ENCODE measurements at places on chromosomes 2 and 18. TPM values are rescaled to one million over a fixed set of nuclear protein-coding genes. Genes with fewer than 3 reads are reported as not detected.

The SGPP2 gene
- total RNA-seq: not detected

- no peak for DNase-seq
These were observed 16.2 kb downstream of the ZNF2 start for GRCh38 chr2:95181774-95182173.

The CAPN13 gene
- total RNA-seq: 0.94 TPM

- DNase-seq: no peak
These were observed 89.2 kb upstream of the GLS start for GRCh38 chr2:190791347-190791975.

DNA sequence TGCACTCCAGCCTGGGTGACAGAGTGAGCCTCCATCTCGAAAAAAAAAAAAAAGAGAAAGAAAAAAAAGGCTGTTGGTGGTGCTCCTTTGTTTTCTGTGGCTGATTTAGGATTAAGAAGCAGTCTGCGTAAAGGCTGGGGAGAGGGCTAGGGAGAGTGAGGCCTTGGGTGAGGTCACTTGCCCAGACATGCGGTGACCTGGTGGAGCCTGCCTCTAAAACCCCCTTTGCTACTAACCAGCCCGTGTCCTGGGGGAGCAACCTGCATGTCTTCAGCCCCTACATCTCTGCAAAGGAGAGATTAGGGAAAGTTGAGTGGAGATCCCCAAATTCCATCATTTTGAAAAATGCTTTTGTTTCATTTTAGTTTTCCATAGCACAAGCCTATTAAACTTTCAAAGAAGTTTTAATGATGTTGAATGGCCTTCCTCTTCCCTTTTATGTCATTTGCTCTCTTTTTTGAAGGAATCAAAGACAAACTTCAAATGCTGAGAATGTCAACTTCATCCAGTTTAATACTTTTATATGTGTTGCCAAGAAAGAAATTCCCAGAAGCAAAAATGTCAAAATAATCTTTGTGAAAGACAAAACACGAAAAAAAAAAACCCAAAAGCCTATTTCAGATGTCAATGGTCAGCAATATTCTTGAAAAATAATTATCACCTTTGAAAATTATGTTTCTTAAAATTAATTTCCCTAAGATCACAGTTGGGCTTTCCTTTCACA is 38.9 kb upstream of the RALBP1 start:
- no peak for DNase-seq

The CTAGE1 gene
- not detected for total RNA-seq

DNA sequence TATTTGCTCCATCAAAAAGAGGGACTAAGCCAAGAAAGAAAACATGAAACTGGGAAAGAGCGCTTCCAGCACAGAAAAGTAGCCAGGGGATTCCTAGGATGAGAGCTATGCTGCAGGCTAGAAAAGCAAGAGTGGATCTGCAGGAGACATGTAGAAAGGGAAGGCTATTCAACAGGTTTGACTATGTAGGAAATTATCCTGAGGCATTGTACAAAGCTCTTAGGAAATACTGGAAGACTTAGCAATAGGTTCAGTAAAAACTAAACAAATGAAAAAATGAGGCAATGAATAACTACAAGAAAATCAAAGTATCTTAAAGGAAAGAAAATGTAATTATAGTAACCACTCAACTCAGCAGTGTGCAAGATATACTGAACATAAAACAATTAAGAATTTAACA is 229.5 kb upstream of the FBXO11 start:
- no peak for DNase-seq

- no peak for DNase-seq
These were observed 99.7 kb upstream of the CELF4 start for GRCh38 chr18:37665346-37665745.

DNA sequence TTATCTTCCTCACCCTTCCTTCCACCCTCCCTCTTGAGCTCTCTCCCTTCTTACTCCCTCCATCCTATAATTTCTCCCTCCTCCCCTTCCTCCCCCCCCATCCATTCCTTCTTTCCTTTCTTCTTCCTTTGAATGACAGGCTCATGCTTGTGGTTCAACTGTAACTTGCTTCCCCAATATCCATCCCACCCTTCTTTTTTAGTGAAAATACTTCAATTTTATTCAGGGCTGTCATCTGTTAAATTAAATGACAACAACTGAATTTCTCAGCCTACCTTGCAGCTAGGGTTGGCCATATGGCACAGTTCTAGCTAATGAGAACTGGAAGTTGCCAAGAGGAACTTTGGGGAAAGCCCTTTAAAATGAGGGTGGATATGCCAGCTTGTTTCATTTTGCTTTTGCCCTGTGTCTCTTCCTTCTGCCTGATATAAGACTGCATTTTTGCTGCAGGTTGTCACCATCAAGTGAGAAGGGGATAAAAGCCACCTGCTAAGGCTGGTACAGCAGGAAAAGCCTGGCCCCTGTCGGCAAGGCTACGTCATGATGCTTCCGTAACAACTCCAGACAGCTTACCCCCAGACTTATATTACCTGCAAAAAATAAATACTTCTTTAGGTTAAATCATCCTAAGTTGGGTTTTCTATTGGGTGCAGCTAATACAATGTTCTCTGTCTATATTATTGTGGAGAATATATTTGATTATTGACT is 121.8 kb downstream of the NXPH2 start:
- no peak for DNase-seq

DNA sequence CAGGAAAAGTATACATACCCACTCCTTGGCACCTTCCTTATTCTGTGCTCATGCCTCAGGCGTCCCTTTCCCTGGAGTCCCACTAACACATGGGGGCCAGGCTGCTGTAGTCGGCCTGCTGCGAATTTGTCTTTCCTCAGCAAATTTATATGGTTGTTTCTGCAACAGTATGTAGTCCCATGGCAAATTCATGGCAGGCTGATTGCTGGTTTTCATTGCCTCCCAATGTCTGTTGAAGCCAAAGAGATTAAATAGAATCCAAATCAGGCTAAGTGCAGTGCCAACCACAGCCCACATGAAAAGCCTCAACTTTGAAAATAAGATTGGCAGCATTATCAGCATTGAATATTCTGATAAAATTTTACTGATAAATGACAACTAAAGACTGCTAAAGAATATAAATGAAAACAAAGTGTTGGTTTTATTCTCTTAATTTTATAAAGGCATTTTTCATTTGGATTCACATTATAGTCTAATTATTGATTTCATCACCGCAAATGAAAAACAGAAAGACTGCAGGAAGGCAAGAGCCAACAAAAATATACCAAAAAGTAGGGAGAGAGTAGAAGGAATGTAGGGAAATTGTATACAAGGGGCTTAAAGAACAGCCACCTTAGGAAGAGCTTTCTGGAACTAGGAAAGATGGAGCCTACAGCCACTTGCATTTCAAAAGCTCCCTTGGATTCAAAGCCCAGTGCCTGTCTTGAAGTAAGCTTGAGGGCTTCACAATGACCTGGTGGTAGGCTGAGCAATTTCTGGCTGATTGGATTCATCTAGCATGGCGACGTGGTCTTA is 283.7 kb upstream of the MMADHC start:
- DNase-seq: no peak

GRCh38 chr2:196565106-196565765 is 74.3 kb upstream of the CCDC150 start:
- DNase-seq: no peak

The KCNE4 gene
- not detected for total RNA-seq

The EPHA4 gene
- 5.1 TPM for total RNA-seq

The LRRC30 gene
- not detected for total RNA-seq

The CRYGD gene
- 0.98 TPM for total RNA-seq

DNA sequence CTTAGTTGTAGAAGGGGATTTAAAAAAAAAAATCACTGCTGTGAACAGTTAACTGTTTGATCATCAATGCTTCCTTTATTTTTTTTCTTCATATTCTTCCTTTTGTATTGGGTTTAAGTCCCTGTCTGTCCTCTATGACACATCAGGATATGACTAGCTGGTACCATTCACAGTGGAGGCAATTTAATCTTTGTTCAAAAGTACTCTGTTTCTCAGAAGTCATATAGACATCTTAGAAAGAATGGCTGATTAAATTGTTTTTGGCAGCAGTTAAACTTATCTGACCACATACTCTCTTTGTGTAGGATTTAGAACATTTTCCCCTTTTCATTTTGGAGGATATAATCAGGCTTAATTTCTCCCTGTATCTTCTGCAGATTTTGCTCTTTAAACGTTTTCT is 807.8 kb upstream of the CDH2 start:
- DNase-seq: no peak

GRCh38 chr2:68925295-68925896 is 27.3 kb downstream of the GKN2 start:
- DNase-seq: no peak

DNA sequence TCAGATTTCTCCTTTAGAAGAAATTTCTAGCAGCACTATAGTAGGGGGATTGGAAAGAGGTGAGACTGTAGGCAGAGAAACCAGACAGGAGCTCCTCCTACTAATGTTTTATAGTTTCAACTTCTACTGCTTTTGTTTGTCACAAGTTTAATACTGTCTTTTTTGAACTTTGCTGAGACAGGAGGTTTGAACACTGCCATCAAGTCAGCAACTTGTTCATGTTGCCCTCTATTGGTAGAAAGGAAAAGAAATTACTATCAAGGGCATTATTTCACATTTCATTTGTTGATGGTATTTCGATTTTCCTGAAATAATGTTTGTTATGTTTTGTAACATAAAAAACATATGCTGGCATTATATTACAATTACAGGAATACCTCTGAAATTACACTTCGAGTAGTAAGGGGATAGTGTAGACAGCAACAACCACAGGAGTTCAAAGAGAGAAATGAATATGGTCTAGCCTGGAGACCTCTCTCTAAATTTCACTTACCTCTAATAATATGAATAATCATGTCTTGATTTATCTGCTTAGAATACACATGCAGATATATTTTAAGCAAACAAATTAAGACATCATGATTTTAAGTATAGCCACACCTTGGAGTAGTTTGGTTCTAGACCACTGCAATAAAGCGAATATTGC is 12.4 kb upstream of the CCDC88A start:
- no peak for DNase-seq

DNA sequence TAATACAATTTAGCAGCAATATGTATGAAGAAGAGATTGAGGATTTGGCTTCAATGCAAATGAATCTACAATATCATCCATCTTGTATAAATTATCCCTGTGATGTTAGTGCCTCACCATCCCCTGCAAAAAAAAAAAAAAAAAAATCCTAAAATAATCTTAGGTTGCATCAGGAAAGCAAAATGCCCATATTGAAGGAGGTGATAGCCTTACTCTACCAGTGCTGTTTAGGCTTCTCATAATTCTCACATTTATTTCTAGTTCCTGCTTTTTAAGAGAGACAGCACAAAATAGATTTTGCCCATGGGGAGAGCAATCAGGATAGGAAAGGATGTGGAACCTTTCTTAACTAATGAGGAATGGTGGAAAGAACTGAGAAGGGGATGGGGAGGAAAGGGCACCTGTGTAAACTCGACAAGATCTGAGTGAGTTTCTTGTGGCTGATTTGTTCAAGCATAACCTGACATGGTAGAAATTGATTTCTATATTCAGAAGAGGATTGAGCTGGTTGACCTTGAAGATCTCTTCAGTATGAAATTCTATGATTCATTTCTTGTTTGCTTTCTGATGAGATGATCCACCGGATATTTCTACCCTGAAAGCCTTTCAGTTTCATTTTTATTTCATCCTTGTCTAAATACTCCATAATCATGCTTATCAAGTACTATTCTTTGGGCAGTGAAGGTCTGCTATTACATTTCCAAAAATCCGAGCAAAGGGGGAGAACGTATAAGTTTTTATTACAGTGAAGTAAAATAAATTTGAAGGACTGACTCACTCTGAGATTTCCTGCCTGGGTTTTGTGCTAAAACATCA is 391.2 kb downstream of the PTPRM start:
- DNase-seq: no peak

GRCh38 chr18:45284174-45284573 is 331.1 kb upstream of the SLC14A2 start:
- no peak for DNase-seq

The CNTNAP5 gene
- total RNA-seq: 0.17 TPM

GRCh38 chr2:3482363-3482821 is 36.9 kb downstream of the ADI1 start:
- DNase-seq: no peak

DNA sequence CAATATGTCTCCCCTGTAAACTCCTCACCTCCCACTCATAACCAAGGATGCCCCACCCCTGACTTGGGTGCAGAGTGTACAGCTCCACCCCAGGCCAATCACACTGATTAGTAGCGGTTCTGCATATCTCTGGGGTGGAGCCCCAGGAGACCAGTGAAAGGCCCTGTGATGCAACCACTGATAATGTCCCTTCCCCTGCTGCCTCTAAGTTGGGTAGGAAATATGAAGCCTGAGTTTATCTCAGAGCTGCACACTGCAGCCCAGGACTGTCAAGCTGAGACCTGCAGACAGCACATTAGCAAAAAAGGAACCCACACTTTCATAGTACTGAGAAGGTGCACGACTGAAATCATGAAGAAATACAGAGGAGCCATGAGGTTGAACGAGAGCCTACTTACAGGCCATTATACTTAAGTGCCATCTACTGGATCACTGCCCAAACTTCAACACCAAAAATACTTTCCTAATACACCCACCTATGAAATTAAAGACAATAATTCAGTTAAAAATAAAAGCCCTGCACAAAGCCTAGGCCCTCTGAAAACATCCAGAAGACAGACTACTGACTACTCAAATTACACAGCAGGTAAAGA is 455.4 kb upstream of the LRRTM4 start:
- no peak for DNase-seq

GRCh38 chr2:11850082-11850481 is 103.7 kb downstream of the LPIN1 start:
- DNase-seq: no peak

DNA sequence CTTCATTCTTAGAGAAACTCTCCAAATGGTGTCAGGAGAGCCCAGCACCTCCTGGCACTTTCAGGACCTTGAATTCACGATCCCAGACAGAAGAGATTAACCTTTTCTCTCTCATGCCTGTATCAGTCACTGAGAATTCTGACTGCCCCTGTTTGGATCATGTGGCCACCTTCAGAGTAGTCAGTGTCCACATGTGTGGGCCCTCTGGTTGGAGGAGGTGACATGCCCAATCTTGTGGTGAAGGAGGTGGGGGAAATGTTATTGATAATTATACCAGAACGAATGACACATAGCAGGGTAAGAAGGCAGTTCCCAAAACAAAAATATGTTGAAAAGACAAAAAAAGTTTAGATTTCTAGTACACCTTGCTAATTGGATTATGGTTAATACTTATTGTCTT is 31.7 kb downstream of the UBXN4 start:
- no peak for DNase-seq

GRCh38 chr2:19890104-19890503 is 11.7 kb downstream of the TTC32 start:
- no peak for DNase-seq

The TMEM18 gene
- total RNA-seq: 22.3 TPM

GRCh38 chr2:32732120-32732519 is 104.3 kb downstream of the TTC27 start:
- DNase-seq: no peak

- DNase-seq: no peak
These were observed 129.0 kb downstream of the NCK2 start for GRCh38 chr2:105873721-105874120.

The DSG2 gene
- total RNA-seq: 138 TPM

Data from H1 (cell line).